Left cardiac atrium (tissue), 4 donors: ENCODE measurements at places on chromosomes 16 and 17.

GRCh38 chr17:57605675-57606105 lies 139.4 kb downstream of the CCDC182 start:
- DNase-seq, result no peak

GRCh38 chr16:85860413-85861094 lies 38.4 kb upstream of the IRF8 start:
- DNase-seq, result no peak

GRCh38 chr16:77584205-77584859 lies 138.0 kb upstream of the NUDT7 start:
- peak; percentile 25 for DNase-seq

DNA sequence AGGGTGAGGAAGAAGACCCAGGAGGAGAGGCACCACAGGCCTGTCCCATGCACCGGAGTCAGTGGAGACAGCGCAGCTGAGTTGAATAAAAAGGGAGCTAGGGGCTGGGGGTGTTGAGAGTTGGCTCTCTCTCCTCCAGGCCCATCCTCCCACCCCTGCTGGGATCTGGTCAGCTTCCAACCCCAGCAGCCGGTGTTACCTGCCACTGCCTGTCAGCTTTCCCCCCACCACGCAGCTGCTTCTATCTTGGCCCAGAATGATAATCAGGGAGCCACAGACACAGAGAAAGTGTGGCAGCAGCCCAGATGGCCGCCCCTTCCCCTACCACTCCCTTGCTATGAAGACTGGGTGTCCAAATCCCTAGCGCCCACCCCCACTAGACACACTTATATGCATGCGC lies 120.6 kb upstream of the RPL38 start:
- no peak for DNase-seq

DNA sequence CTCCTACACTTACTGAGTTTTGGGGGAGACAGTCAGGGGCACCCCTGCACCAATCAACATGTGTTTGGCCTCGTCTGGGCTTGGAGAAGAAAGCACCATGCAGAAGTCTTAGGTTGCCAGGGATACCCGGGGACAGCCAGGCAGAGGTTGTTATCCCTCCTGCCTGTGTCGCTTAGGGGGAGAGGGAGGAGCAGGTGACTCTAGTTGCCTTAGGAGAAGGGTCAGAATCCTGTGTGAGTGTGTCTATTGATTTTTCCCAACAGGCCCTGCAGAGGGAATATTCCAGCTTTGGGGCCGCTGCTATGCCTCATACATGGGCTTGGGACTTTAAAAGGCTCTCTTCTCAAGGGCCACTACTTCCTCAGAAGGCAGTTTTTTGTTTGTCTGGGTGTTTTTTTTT lies 89.1 kb downstream of the RGS9 start:
- DNase-seq, result no peak

- DNase-seq, result no peak
Measured at GRCh38 chr16:69711115-69711740, 15.1 kb downstream of the NQO1 start.
